ENCODE measurements at places on chromosomes 2 and 18.

DNA sequence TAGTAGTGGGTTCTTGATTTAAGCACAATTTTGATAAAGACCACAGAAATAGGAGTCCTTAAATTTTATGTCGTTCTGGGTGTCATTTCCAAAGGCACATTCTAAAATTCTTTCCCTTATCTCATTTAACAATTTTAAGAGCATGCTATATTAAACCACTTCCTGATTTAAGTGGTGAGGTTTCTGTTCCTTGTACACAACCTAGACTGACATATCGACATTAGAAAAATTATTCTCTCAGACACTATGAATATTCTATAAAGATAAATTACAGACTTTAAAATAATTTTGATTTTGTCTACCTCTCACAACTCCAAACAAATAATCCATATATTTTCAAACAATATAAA is 923.8 kb downstream of the LRP1B start:
- no peak for DNase-seq

GRCh38 chr2:240731178-240731545 is 39.5 kb downstream of the AQP12A start:
- peak; percentile 29 for DNase-seq

DNA sequence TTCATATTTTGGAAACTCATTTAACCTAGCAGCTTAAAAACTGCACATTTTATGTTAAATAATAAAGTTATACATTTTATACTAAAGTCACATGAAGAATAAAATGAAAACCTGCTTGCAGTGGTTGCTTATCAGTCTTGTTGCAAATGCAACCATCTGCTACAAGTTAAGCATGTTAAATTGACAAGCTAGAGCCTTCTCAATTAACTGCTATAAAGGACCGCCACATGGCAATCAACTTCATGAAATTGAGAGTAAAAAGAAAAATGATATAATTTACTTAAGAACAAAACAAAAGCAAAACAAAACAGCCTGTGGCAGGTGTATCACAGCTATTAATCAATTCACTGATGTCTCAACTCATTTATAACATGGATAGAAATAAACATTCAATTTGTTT is 78.7 kb downstream of the RTTN start:
- no peak for DNase-seq

DNA sequence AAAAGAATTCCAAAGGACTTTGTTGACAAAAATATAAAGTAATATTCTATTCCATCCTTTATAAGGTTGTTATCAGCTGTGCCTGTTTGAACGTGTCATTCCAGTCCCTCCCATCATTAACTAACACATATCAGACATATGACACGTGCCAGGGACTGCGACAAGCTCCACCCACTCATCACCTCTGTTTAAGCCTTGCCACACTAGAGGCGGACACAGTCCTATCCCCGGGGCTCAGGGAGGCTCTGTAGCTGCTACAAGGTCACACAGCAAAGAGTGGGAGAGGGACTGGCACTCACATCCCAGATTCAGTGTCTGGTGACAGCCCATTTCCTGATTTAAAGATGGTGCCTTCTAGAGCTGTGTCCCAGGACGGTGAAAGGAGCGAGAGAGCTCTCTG is 30.0 kb downstream of the TBC1D8 start:
- DNase-seq: no peak

DNA sequence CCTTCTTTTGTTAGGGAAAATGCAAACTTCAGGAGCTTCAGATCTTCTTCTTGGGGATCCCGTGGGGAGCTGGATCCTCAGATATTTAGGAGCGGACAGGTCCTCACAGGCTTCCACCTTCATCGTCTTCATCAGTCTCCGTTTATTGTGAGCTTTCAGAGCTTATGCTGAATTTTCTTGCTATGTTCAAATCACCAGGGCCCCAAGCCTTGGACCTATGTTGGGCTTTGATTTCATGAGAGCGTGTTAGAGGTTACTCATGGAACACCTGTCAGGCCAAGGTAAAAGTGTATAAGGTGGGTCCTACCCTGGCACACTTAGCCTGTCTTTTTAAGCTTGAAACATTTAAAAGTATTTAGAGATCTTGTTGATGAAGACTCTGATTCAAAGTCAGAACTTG is 212.9 kb downstream of the FAM210A start:
- no peak for DNase-seq

DNA sequence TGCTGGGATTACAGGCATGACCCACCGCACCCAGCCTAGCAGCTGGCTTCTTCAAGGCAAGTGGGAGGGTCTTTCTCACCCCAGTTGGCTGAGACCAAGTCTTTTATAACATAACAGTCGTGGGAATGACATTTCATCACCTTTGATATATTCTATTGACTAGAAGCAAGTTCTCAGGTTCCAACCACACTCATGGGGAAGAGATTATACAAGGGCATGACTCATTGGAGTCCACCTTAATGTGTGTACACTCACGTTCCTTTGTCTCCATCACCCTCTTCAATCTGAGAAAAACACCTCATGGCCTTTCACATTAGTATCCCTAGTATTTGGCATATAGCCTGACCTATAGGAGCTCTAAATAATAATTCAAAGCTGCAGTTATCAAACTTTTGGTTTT is 2.8 kb upstream of the BBS5 start:
- DNase-seq: peak; percentile 6

DNA sequence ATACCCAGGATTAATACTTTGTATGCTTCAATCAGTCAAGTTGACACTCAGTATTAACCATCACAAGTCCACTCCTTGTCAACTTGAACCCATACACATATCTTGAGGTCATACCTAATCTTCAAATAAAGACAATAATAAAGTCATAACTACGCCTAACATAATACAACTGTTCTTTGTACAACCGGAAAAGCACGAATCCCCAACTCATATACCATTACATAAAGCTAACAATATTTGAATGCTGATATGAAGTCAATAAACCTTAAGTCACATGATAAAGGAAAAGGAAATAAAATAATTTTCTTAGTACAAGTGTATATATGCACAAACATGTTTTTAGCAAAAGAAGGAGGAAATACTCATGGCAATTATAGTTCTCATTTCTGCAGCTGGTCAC is 770.6 kb upstream of the GYPC start:
- DNase-seq: no peak

- peak; percentile 45 for DNase-seq
These were observed 12.1 kb upstream of the TTC39C start for GRCh38 chr18:24002479-24002878.

DNA sequence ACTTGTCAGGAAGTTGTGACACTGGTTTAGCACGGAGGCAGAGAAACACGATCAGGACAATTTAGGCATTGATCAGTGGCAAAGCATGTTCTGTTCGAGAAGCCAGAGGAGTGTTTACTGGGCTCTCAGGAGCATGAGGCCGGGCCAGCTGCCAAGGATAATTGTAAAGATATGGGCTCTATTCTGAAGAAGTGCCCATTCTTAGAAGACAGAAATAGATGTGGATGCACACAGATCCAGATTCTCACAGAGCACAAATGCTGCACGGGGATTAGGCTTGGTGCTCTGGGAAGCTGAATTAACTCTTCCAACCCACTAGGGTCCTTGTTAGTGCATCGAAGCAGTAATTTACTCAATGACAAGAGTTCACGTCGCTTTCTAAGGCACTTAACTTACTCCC is 16.2 kb downstream of the AFF3 start:
- DNase-seq: peak; percentile 27

DNA sequence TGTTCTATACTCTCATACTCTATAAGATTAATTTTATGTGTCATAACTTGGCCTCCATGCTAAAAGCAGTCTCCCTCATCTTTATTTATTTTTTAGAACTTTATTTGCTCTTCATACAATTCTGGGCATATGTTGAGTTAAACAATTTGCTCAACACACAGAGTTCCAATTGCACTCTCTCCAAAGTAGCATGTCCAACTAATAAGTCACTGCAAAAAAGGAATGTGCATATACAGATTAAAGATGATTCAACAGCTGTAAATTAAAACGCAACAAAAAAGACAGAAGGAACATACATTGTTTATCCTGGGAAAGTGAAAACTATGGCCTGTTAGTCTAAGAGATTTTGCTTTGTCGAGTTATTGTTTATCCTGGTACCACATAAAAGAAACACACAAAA is 277.7 kb upstream of the ACVR2A start:
- no peak for DNase-seq
